ENCODE measurements at places on chromosomes 13 and 19. TPM values are rescaled to one million over a fixed set of nuclear protein-coding genes. Genes with fewer than 3 reads are reported as not detected.

SHD gene
- total RNA-seq = 0.14 TPM

MEF2B gene
- total RNA-seq = 1.9 TPM

ZNF285 gene
- total RNA-seq = 0.22 TPM

ZNF653 gene
- 7.4 TPM for total RNA-seq

PPAN gene
- 127 TPM for total RNA-seq

ATP4B gene
- not detected for total RNA-seq

ZNF177 gene
- 1.6 TPM for total RNA-seq

RASAL3 gene
- total RNA-seq = 91.8 TPM

NMRK2 gene
- total RNA-seq = not detected

FBXO27 gene
- total RNA-seq = not detected

ZNF14 gene
- 37.3 TPM for total RNA-seq

KLF1 gene
- not detected for total RNA-seq

EPS8L1 gene
- total RNA-seq = 2.2 TPM

PRTN3 gene
- total RNA-seq = not detected

OR4F17 gene
- total RNA-seq = not detected

TPRX1 gene
- not detected for total RNA-seq

PRR22 gene
- 4.9 TPM for total RNA-seq

TMEM259 gene
- 390 TPM for total RNA-seq

NDUFB7 gene
- total RNA-seq = 39.1 TPM

SYCN gene
- not detected for total RNA-seq

PPP6R1 gene
- 182 TPM for total RNA-seq

HSH2D gene
- total RNA-seq = 46.0 TPM

ZNF816 gene
- 3.6 TPM for total RNA-seq

CAPNS1 gene
- total RNA-seq = 177 TPM

CRLF1 gene
- total RNA-seq = not detected

RASIP1 gene
- total RNA-seq = 0.56 TPM

SOX21 gene
- total RNA-seq = not detected

SIRT6 gene
- 14.2 TPM for total RNA-seq

ZNF585A gene
- 4.5 TPM for total RNA-seq

ZNF208 gene
- total RNA-seq = 3.8 TPM

ZNF625 gene
- 0.85 TPM for total RNA-seq

HSD17B14 gene
- total RNA-seq = 1.3 TPM

CHST8 gene
- total RNA-seq = not detected

POLR2E gene
- total RNA-seq = 45.8 TPM

GPR12 gene
- total RNA-seq = not detected

STK11 gene
- 53.0 TPM for total RNA-seq

C19orf67 gene
- total RNA-seq = not detected

LGI4 gene
- 0.70 TPM for total RNA-seq

KLK14 gene
- 0.22 TPM for total RNA-seq

GRIK5 gene
- 0.66 TPM for total RNA-seq

FXYD7 gene
- 15.6 TPM for total RNA-seq

SIGLEC8 gene
- total RNA-seq = not detected

ZNF497 gene
- total RNA-seq = 0.55 TPM

F2RL3 gene
- total RNA-seq = not detected

SIAH3 gene
- 1.3 TPM for total RNA-seq

MCEMP1 gene
- 0.38 TPM for total RNA-seq

CEACAM16 gene
- total RNA-seq = not detected

CYP4F8 gene
- not detected for total RNA-seq

TIMM50 gene
- total RNA-seq = 43.4 TPM

ZNF528 gene
- total RNA-seq = 16.9 TPM

TMEM238 gene
- total RNA-seq = 14.3 TPM

RFXANK gene
- total RNA-seq = 37.2 TPM

KCNJ14 gene
- total RNA-seq = 1.7 TPM
